Left ventricle myocardium inferior (tissue), 1 donor: ENCODE measurements at places on chromosomes 3 and 15. TPM values are rescaled to one million over a fixed set of nuclear protein-coding genes. Genes with fewer than 3 reads are reported as not detected.
A peak's percentile ranks its signal among the peaks of the same experiment; 100 is the strongest.

The LRRIQ4 gene
- not detected for total RNA-seq

The MAP6D1 gene
- 2.4 TPM for total RNA-seq

The FBXW12 gene
- not detected for total RNA-seq

- DNase-seq = no peak
Observed at GRCh38 chr15:67100124-67100791, 34.9 kb downstream of the SMAD3 start.

The FETUB gene
- total RNA-seq = not detected

DNA sequence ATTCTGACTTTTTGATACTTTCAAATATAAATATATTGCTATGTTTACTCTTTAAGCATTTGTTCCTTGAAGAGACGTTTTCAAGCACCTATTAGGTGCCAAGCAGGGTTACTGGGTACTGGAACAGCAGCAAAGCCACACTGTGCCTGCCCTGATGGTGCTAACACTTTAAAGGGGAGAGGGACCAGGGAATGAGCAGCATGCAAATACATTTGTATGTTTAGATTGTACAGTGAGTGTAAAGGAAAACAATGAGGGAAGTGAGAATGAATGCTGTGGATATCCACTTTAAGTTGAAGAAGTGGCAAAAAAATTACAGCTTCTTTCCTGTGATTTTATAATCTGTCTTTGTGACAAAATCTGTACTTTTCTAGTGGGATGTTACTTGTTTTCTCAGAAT, 400.2 kb upstream of the ATP11B start:
- no peak for DNase-seq

DNA sequence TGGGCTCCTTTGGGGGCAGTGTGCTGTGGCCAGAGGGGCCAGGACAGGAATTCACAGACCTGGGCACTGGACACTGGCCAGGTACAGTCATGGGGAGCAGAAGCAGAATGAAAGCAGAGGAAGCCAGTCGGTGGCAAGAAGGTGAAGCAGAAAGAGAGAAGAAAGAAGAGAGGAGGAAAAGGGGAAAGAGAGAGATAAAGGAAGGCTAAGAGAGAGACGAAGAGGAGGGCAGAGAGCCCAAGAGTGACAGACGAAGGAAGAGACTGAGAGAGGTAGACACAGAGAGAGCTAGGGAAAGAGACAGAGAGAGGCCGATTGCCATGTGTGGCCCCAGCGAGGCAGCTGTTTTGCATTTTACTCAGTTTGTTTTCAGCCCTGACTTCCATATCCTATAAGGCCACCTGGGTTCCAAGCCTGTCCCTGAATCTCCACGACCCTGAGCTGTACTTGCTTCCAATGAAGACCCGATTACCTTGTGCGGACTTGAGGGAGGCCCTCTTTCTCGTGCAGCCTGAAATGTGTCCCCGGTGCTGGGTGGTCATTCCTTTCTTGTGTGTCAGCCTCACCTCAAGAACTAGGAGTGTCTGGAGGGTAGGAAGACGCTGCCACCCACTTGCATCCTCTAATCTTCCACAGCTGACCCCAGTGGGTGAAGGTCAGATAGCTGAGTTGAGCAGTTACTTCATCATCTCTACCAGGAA, 73.9 kb downstream of the LSM3 start:
- no peak for DNase-seq

The SCAANT1 gene
- not detected for total RNA-seq

DNA sequence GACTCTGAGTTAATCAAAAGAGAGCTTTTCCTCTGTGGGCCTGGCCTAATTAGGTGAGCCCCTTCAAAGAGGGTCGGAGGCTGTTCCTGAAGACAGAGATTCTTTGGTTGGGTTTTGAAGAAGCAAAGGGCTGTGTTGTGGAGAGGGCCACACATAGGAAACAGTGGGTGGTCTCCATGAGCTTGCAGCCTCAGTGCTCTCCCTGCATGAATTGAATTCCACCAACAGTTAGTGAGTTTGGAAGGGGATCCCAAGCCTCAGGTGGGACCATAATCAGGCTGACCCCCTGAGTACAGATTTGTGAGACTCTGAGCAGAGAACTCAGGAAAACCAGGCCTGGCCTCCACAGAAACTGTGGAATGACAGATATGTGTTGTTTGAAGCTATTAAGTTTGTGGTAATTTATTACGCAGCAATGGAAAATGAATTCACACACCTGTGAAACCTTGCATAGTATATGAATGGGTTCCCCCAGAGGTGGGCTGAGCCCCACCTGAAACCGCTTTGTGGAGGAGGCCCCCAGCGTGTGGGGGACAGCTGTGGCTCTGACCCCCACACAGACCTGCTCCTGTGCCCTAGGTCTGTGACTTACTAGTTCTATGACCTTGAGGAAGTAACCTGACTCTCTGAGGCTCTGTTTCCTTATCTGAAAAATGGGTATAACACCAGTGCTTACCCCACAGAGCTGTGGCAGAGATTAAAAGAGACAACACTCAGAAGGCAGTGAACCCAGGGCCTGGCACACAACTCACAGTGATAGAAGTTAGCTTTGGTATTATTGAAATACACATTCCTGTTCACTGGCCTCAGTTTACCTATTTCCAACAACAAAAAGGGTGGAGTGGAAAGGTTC, 431.3 kb downstream of the FOXP1 start:
- DNase-seq = no peak

- DNase-seq = no peak
Observed at GRCh38 chr3:185037801-185038200, 115.1 kb downstream of the C3orf70 start.

DNA sequence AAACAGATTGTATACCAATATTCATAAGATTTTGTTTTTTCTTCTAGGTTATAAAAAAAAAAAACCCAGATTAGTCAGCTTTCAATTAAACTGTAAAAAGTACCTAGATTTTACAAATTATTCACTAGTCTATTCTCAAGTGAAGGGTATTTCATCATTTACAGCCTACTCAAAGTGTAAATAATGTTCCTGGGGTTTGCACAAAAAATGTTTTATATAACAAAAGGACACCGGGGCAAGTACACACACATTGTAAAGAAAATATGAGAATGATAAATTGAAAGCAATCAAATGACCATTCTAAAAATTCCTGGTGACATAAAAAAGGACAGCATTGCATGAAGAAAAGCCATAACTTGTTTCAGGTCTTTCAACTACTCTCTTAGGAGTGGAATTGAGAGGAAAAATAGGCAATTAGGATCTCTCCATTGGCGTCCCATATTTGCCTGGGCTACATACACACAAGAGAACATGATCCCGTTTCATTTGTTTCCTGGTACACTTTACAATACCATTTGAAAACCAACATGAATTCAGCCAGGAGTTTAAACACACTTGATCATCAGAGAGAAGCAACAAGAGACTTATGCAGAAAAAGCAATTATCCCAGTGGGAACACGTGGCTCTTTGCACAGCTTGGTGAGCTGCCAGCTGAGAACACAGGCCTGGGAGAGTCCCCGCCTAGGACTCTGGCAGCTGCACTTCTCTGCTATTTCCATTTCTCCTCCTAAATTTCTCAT, 1039.2 kb downstream of the ROBO1 start:
- peak; percentile 73 for DNase-seq

DNA sequence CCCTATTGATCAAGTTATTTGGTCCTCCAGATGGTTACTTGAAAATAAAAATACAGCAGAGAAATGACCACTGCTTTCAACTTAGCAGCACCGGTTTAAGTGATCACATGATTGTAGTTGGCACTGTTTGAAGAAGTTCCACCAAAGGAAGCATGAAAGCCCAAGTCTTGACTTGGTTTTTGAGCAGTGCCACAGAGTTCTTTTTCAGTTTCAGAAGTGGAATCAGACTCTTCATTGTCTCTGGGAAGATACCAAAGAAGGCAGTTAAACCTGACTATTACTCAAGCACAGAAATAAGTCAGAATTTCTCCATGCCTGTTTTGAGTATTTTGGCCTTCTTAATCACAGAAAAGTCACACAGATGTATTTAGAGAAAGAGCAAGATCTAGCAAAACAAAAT, 66.7 kb downstream of the BBX start:
- no peak for DNase-seq

DNA sequence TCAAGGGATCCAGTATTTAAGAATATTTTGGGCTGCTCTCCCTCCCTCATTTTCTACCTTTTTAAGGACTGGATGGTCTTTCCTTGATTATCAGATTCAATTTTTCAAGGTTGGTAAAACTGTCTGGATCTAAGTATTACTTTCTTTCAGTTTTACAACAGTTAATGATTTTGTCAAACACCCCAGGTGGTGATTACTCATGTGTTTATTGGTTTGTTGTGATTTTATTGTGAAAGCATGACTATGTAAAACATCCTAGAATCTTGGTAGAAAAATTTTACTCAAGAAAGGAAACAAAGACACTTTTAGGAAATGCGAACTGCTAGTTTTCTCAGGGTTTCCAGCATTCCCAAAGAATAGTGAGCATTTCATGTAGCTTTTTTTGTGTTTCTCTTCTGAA, 7.3 kb downstream of the GTF2E1 start:
- DNase-seq = no peak

- no peak for DNase-seq
Observed at GRCh38 chr15:82830427-82831173, 21.2 kb downstream of the WHAMM start.

- DNase-seq = no peak
Observed at GRCh38 chr3:50370594-50370993, 11.3 kb upstream of the TMEM115 start.

DNA sequence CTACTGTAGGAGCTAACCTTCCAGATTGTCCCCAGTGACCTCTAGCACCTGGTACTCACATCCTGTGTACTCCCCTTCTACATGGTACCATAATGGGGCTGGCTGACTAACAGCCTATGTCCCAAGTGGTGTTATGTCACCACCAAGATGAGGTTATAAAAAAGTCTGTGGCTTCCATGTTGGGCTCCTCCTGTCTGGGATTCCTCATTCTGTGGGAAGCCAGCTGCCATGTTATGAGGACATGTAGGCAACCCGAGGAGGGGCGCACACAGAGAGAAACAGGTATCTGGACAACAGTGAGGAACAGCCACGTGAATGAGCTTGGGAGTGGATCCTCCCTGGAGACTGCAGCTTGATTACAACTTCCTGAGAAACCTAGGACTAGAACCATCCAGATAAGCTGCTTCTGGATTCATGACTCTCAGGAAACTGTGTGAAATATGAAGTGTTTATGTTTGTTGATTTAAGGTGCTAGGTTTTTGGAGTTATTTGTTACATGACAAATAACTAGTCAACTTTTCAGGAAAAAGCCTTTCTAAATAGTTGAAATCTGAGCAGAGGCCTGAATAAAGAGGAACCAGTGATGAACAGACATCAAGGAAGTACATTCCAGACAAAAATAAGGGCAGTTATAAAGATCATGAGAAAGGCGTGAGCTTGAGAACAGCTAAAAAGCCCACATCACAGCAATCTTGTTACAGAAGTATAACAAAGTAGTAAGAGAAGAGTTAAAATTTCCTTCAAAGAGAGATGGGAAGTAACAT, 21.7 kb downstream of the GOLIM4 start:
- no peak for DNase-seq

GRCh38 chr15:60973637-60974415, 255.3 kb downstream of the RORA start:
- DNase-seq = no peak

GRCh38 chr3:95710684-95711083, 1103.7 kb upstream of the EPHA6 start:
- no peak for DNase-seq

The IMPG2 gene
- 0.11 TPM for total RNA-seq

GRCh38 chr3:24734019-24734418, 239.4 kb upstream of the THRB start:
- no peak for DNase-seq

The CYP1A2 gene
- total RNA-seq = not detected

DNA sequence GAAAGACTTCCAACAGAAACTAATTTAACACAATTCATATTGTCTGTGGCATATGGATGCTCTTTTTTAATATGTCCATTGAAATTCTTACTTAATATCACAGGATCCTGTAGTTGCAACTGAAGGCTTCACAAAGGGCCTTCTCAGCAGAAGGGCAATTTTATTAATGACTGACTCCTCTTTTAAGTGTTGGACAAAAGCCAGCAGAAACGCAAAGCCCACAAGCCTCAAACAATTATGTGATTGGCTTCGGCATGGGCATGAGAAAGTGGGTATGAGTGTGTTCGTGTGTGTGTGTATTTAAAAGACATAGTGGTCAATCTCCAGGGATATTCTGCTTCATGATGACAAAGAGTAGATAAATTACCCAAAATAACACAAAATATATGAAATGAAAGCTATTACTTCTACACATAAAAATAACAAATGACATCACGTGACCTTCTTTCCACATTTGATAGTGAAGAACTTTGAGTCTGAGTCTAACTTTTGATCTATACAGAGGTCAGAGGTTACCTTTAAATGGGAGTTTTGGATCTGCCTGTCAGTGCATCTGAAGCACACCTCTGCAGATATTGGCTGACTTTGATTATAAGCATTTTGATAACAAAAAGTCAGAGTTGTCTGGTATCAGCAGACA, 496.9 kb downstream of the CADM2 start:
- DNase-seq = no peak

DNA sequence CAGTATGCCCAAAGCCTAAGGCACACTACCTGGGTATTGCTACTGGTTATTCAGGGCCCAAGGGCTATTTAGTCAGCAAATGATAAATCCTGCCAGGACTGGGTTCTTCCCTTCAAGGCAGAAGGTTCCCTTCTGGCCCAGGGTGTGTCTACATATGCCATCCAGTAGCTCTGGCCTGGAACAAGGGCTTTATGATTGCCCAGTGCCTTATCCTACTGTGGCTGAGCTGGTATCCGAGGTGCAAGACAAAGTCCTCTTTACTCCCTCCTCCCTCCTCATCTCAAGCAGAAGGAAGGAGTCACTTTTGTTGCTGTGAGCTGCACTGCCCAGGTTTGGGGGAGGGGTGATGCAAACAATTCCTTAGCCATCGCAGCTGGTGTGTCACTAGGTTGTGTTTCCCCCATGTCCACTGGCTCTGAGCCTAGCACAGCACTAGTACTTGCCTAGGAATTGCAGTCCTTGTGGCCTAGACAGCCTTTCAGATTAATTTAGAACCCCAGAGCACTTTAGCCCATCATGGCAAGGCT, 221.8 kb upstream of the TGFBR2 start:
- no peak for DNase-seq
